ENCODE measurements at places on chromosomes 2 and 18.

- DNase-seq = no peak
These were observed 246.4 kb upstream of the PXDN start for GRCh38 chr2:1990724-1991123.

DNA sequence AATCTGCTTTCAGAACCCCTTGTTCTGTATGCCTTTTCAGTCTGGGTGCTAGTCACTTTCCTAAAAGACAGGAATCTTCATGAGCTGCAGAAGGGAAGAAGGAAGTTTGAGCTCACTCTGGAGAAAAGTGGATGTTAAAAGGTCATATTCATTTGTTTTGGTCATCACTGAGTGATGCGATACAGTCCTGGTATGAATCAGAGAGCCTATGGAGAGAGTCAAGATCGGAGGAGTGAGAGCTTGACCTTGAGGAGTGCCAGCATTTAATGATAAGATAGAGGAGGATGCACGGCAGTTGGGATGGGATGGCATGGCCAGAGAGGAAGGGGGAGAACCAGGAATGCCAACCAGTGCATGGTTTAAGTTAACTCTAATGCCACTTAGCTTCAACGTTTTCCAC, 19.6 kb downstream of the USP39 start:
- DNase-seq = no peak

- no peak for DNase-seq
These were observed 46.2 kb upstream of the NEDD4L start for GRCh38 chr18:57997820-57998219.

DNA sequence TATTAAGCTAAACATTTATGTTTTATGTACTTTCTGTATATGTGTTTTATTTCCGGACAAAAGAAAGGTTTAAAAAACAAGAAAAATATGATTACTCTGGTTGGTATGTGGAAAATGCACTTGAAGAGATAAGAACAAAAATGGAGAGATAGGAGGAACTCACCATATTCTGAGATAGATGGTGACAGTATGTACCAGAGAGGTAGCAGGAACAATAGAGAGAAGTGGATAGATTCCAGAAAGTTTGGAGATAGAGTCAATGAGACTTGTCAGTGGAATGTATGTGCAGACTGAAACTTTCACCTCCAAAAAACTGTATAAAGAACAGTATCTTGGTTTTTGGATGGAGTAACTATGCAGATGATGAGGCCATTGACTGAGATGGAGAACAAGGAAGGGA, 105.6 kb upstream of the FSHR start:
- no peak for DNase-seq

DNA sequence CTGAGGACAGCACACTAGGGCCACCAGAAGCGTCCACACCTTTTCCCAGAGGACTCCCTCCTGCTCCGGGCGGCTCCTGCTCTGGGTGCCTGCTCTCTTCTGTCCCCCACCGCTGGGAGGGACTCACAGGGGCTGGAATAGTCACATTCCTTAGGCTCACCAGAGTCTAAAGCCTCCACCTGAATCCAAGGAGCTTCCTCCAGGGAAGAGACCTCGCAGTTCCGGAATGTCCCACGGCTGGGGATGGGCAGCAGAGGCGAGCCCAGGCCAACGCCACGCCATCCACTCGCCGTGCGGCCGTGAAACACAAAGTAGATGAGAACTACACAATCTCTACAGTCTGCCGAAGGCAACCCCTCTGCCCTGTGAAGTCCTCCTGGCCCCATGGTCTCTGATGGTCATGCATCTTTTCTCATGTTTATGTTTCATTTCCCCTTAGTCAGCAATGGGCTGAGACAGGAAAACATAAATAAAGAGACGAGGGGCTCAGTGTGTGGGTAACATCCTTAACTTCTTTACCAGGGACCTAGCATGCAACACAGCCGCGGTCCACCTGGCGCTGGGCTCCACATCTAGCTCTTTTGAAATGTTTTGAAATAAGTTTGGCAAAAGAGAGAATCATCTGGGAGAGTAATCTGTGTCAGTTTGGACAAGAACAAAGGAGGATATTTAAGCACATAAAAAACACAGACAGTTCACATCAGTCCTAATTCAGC, 98.4 kb downstream of the PXDN start:
- no peak for DNase-seq

DNA sequence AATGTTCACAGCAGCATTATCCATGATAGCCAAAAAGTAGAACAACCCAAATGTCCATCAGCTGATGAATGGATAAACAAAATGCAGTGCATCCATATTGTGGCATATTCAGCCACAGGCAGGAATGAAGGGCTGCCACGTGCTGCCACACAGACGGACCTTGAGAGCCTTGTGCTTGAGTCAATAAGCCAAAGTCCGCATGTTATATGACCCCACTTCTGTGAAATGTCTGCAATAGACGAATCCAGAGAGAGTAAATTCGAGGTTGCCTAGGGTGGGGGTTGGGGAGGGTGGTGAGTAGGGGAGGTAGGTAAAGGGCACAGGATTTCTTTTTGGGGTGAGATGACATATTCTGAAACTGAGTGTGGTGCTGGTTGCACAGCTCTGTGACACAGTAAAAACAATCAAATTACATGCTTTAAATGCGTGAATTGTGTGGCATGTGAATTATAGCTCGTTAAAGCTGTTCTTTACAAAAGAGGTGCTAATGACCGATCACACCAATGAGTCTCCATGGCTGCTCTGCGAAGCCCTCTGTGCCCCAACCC, 38.9 kb upstream of the LDLRAD4 start:
- no peak for DNase-seq

DNA sequence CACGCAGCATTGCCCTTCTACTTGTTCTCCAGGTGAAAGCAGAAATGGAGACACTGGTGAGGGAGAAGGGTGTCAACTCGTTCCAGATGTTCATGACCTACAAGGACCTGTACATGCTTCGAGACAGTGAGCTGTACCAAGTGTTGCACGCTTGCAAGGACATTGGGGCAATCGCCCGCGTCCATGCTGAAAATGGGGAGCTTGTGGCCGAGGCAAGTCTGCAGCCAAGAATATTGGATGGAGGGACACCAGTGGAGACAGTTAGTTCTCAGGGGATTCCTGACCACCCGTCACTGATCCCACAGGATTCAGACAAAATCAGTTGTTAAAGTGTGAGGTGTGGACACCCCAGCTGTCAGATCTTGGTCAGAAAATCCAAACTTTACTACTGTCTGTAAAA, 43.2 kb upstream of the MAPRE3 start:
- no peak for DNase-seq

- DNase-seq = no peak
These were observed at the start of gene DLGAP1 for GRCh38 chr18:4455113-4455811. DLGAP1 (minus strand) TSS chr18:4455307.

GRCh38 chr2:237482485-237482884, 4.6 kb upstream of the MLPH start:
- DNase-seq = no peak

DNA sequence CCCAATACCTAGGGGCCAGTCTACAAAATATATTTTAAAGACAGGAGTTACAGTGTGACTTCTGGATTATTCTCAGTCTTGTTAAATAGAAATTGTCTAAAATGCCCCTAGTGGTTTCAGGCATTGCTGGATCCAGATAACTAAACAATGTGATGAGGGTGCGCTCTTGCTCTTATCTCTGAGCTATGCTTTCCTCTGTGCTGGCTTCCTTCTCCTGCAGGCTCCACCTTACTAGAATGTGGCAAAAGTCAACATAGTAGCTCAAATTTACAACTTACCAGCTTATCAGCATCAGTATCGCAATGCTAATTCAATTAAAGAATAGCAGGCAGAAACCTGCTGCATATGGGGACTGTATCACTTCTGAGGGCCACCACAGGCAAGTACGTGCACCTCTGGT, 61.3 kb upstream of the RNU4ATAC start:
- DNase-seq = no peak

GRCh38 chr2:112256654-112257053, 1.8 kb upstream of the ZC3H8 start:
- no peak for DNase-seq

DNA sequence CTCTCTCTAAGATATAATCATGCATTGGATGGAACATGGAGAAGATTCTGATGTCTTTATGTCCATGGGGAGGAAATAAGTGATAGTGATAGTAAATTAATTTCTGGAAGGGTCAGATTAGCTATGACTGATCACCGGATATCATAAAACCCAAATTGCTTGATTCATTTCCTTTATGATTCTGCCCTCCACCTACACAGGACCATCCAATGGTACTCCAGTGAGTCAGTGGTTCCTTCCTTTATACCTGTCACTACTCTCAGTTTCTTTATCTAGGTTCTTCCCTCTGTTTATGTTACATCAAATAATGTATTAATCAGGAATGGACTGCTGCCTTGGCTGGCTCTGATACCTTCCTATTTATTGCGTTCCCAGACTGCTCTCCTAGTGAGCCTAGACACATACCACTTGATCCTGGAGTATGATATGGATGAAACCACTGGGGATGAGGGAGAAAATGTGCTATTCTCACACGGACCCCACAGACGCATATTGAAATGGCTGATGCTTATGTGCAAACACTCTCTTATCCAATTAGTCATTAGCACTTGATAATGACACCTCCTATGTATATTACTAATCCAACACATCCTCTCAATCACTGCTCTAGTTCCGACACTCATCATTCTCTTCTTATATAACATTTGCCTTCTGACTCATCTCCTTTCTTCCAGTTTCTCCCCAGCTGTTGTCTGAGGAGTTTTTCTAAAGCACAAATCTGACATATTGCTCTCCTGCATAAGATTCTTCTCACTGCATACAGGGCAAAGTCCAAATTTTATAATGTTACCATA, 315.6 kb downstream of the INSIG2 start:
- DNase-seq = no peak

DNA sequence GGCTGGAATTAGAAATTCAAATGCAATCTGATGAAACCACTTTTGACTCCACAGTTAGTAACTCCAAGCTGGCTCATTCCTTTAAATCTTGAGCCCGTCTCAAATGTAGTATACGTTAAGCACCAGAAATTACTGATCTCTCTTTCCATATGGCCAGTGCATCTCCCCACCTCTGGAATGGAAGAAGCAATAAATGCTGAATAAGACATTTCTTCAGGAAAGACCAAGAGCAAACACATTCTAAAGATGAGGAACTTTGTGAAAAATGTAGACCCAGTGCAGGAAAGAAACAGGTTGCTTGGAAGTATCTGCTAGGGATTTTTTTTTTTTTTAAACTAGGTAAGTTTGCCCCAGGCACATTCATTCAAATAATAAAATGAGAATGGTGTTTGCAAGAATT, 143.1 kb upstream of the FBXO11 start:
- DNase-seq = no peak

- DNase-seq = no peak
These were observed 450.2 kb downstream of the TSN start for GRCh38 chr2:122205641-122206040.

GRCh38 chr2:58906081-58906645, 665.0 kb upstream of the FANCL start:
- DNase-seq = no peak

- no peak for DNase-seq
These were observed 172.8 kb downstream of the ACOXL start for GRCh38 chr2:110905217-110905616.

GRCh38 chr2:224876522-224876921, 160.4 kb upstream of the CCDC195 start:
- no peak for DNase-seq

- no peak for DNase-seq
These were observed 80.6 kb downstream of the ADD2 start for GRCh38 chr2:70687461-70687795.

DNA sequence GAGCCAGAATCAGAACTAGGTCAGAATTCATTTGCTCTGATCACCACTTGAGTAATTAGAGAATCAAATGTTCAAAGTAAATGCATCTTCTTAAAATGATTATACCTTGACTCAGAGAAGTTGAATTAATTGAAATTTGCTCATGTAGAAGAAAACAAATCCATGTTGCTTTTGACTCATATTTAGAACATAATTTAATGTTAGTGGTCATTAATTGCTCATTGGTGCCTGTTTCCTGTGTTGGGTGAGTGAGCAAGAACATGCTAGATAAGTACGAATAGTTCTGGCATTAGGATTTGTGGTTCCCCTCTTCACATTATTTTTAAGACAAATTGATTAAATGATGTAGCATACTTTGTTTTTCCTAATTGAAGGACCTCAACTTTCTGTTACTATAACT, 19.0 kb downstream of the ACVR2A start:
- no peak for DNase-seq

GRCh38 chr2:132692816-132693215, 22.8 kb upstream of the LYPD1 start:
- no peak for DNase-seq

DNA sequence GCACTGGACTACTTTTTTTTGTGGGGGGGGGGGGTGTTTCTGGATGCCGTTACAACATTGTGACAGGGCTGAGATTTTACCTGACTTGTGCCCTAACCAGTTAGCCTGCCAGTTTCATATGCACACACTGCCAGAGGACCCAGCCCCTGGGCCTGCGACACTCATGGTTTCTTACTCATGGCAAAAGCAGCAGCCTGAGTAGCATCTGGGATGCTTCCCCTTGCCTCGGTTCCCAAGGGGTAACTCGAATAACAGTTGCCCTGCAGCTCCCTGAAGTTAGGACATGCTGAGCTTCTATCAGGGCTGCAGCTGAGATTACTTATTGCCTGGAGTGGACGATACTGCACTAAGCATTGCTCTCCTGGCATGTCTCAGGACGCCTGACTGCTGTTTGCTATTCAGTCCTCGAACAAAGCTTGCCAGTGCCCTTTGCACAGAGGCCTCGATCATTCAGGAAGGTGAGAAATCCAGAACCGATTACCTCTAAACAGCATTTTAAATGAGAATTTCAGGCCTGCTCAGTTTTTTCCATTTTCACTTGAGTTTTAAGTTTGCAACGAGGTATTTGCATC, 47.9 kb downstream of the TRPM8 start:
- DNase-seq = no peak

- no peak for DNase-seq
These were observed 169.4 kb downstream of the SMAD7 start for GRCh38 chr18:48781163-48781987.

- DNase-seq = no peak
These were observed 185.6 kb upstream of the SALL3 start for GRCh38 chr18:78794071-78794430.

DNA sequence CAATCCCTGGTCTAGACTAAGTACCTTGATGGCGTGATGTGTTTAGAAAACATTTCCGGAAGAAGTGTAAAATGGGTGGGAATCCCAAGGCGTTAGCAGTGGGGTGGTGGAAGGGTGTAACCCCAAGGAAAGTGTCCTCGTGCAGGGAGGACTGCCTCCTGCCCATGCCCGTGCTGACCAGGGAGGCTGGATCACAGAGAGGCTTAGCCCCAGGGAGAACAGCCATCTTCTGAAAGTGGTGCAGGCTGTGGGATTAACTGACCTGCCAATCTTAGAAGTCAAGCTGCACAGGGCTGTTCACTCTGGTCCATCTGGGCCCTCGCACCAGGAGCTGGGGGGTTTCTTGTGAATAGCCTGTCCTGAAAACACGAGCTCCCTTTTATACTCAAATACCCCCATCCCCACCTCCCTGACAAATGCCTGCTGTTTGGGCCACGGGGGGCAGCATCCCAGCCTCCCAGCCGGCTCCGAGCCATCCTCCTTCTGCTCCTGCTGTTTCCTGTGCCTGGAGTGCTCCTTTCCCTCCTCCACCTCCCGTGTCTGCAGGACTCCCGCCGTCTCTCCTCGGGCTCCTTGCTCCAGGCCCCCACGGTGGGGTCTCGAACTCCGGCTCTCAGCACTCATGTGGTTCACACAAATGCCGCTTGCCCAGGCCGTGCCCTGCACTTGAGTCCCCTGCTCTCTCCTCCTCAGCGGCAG, 52.1 kb upstream of the PXDN start:
- DNase-seq = no peak

GRCh38 chr2:121363632-121364420, 78.8 kb upstream of the TFCP2L1 start:
- no peak for DNase-seq

GRCh38 chr18:54316071-54316820, 41.4 kb downstream of the STARD6 start:
- no peak for DNase-seq

All from activated CD8-positive, alpha-beta memory T cell treated with anti-CD3 and anti-CD28 coated beads for 1 hour (primary cell).